ENCODE measurements at places on chromosomes 2 and 18.

DNA sequence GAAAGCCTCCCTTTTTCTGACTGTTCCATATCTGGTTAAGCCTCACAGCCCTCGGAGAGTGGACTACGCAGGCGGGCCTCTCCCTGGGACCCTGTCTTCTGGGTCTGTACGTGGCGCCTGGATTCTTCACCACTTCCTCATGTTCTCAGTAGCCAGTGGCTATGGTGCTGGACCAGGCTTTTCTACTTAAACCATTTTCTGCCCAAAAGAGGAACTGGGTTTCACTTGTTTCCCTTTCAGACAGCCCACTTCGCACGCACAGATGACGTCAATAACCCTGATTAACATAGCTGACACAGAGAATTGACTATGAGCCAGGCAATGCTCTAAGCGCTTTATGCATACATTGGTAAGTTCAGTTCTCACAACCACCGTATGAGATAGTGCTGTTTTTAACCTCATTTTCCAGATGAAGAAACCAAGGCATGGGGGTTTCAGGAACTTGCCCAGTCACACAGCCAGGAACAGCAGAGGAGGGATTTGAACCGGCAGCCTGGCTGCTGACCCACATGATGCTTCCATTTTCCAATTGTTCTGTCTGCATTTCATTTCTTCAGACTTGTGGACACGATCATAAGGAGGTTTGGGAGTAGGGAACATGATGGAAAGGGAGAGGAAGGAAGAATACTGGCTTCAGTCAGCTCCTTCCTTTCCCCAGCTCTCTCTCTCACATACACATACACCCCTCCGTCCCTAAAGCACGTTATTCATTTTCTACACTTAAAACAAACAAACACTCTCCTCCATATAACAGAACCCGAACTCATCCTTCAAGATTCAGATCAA lies 41.7 kb downstream of the MYOM1 start:
- no peaks in the 10 kb centered on the region for H3K27me3 ChIP-seq
- no peak overlapping the region for H3K27ac ChIP-seq
- no peaks in the 10 kb centered on the region for H3K4me1 ChIP-seq

DNA sequence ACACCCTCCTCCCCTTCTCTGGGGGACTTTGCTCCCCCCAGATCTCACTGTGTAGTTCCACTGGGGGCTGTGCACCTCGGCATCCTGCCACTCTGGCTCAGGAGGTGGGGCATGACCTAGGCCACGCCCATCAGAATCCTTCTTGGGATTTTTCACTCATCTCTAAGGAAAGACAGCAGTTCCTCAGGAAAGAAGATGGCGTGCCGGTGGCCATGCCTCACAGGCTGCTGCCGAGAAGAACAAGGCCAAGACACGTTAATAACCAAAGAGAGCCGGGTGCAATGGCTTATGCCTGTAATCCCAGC lies 3.2 kb downstream of the NMUR1 start:
- H3K27me3 ChIP-seq = no peaks in the 10 kb centered on the region
- no peak overlapping the region for H3K4me3 ChIP-seq
- H3K27ac ChIP-seq = no peak overlapping the region
- H3K4me1 ChIP-seq = no peaks in the 10 kb centered on the region
- no peaks in the 10 kb centered on the region for H3K36me3 ChIP-seq
- DNase-seq = no peak

- H3K27me3 ChIP-seq = no peaks in the 10 kb centered on the region
- peaks cover 4% of the 10 kb centered on the region for H3K4me1 ChIP-seq
- peak overlapping the region; percentile 37 for H3K27ac ChIP-seq
Observed at GRCh38 chr2:47221946-47222345, 66.8 kb upstream of the STPG4 start.

- no peaks in the 10 kb centered on the region for H3K27me3 ChIP-seq
- no peak overlapping the region for H3K4me3 ChIP-seq
- H3K27ac ChIP-seq = no peak overlapping the region
- no peaks in the 10 kb centered on the region for H3K4me1 ChIP-seq
Observed at GRCh38 chr2:217614096-217614495, 388.7 kb downstream of the TNS1 start.

DNA sequence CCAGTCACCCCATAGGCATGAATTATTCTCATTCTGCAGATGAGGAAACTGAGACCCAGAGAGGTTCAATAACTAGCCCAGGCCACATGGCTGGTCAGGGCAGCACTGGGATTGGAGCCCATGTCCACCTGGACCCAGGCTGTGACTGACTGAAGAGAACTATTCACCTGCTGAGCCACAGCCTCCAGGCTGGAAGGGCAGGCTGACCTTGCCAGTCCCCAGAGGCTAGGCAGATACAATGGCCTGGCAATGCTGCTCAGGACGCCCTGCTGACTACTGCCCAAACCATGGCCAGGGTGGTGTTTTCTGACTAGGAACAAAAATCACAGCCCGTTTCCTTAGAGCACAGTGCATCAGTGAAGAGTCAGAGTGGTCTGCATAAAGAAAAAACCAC lies 36.8 kb downstream of the HS6ST1 start:
- no peaks in the 10 kb centered on the region for H3K36me3 ChIP-seq
- H3K4me1 ChIP-seq = no peaks in the 10 kb centered on the region
- no peaks in the 10 kb centered on the region for H3K27me3 ChIP-seq
- no peak overlapping the region for H3K4me3 ChIP-seq
- H3K27ac ChIP-seq = peak overlapping the region; percentile 46
- no peak for DNase-seq

GRCh38 chr2:218327451-218328210 lies 29.0 kb upstream of the CATIP start:
- H3K4me1 ChIP-seq = no peaks in the 10 kb centered on the region
- H3K27me3 ChIP-seq = no peaks in the 10 kb centered on the region
- H3K27ac ChIP-seq = no peak overlapping the region
- H3K4me3 ChIP-seq = no peak overlapping the region

- no peak for DNase-seq
- no peak overlapping the region for H3K27ac ChIP-seq
- H3K27me3 ChIP-seq = no peaks in the 10 kb centered on the region
- H3K36me3 ChIP-seq = no peaks in the 10 kb centered on the region
- H3K4me3 ChIP-seq = no peak overlapping the region
- H3K4me1 ChIP-seq = no peaks in the 10 kb centered on the region
Observed at GRCh38 chr2:160680974-160681373, 187.4 kb upstream of the RBMS1 start.

DNA sequence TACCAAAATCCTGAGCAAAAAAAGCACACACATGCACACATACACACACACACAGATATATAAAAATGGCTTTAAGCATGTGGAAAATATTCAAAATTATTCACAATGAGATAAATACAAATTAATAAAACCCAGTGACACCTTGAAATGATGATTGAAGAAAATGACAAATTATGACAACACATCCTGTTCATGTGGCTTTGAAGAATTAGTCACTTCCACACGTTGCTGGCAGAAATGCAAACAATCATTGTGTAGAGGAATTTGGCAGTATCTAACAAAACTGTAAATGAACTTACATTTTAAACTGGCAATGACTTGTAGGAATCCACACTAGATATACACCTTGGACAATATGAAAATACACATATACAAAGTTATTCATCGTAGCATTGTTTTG lies 95.8 kb upstream of the RGPD4 start:
- H3K4me3 ChIP-seq = no peak overlapping the region
- H3K27ac ChIP-seq = no peak overlapping the region
- H3K27me3 ChIP-seq = no peaks in the 10 kb centered on the region
- DNase-seq = no peak
- H3K4me1 ChIP-seq = no peaks in the 10 kb centered on the region

GRCh38 chr2:167136879-167137596 lies 248.8 kb downstream of the XIRP2 start:
- H3K27me3 ChIP-seq = no peaks in the 10 kb centered on the region
- DNase-seq = no peak
- H3K4me1 ChIP-seq = no peaks in the 10 kb centered on the region
- no peak overlapping the region for H3K27ac ChIP-seq

- no peaks in the 10 kb centered on the region for H3K27me3 ChIP-seq
- no peak for DNase-seq
- H3K4me3 ChIP-seq = no peak overlapping the region
- H3K36me3 ChIP-seq = no peaks in the 10 kb centered on the region
- H3K27ac ChIP-seq = no peak overlapping the region
- H3K4me1 ChIP-seq = no peaks in the 10 kb centered on the region
Observed at GRCh38 chr2:64223055-64223454, 78.8 kb upstream of the PELI1 start.

DNA sequence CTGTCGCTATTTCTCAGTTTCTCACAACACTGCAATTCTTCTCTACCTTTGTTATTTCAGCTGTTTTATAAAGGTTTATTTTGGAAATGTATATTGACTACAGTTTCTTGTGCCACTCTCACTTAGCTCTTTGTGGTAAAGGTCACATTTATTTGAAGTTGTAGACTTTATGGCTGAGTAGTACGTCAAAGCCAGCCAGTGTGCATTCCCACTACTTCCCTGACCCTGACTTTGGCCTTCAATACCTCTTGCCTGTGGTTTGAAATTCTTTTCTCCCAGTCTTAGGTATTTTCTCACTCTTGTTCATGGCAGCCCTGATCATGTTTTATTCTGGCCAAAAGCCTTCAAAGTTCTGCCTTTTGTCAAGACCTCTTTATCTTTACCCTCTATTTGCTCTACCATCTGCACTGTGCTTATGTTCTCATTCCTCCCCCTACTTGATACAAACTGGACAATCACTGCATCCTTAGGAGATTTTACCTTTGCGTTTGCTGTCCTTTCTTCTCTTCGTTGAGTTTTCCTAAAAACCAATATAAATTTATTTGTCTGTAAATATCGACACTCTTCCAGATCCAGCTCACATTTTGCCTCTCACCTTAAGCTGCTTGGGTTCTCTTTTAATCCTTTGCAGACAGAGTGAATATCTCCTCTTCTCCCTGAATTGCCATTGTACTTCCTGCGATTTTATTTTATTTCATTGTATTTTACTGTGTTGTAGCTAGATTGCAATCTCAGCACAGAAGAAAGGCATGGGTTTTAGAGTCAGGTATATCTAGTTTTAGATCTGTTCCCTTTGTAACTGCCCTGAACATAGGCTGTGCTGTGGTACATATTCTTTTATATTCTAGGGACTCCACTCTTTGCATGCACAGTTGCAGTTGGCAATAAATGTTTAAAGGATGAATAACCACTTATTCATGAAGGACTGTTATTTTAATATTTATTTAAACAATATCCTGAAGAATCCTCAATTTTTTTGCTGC lies 31.2 kb downstream of the GULP1 start:
- H3K36me3 ChIP-seq = no peaks in the 10 kb centered on the region
- H3K4me3 ChIP-seq = no peak overlapping the region
- no peaks in the 10 kb centered on the region for H3K27me3 ChIP-seq
- no peaks in the 10 kb centered on the region for H3K4me1 ChIP-seq
- no peak overlapping the region for H3K27ac ChIP-seq

DNA sequence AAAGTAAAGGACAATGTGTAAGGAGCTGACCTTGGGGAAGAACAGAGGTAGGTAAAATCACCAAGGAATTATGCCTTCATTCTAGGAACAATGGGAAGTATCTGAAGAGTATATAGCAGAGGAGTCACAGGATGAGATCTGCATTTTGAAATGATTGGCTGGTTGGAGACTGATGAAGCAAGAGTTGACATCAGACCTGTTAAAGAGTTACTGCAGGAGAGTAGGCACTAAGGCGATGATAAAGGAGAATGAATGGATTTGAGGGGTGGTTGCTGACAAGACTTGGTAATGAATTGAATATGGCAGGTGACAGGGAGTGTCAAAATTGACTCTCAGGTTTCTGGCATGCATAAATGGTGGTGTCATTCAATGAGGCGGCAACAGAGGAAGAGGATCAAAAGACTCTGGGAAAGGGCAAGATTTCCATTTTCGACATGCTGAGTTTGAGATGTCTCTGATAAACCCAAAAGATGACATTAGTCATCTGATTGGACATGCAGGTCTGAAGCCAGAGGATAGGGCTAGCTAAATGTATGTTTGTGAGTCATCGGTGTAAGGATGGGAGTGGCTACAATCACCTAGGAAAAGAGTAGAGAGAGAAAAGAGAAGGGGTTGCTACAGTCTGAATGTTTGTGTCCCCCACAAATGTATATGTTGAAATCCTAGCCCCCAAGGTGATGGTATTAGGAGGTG lies 236.5 kb downstream of the DYM start:
- H3K4me3 ChIP-seq = no peak overlapping the region
- H3K27me3 ChIP-seq = no peaks in the 10 kb centered on the region

DNA sequence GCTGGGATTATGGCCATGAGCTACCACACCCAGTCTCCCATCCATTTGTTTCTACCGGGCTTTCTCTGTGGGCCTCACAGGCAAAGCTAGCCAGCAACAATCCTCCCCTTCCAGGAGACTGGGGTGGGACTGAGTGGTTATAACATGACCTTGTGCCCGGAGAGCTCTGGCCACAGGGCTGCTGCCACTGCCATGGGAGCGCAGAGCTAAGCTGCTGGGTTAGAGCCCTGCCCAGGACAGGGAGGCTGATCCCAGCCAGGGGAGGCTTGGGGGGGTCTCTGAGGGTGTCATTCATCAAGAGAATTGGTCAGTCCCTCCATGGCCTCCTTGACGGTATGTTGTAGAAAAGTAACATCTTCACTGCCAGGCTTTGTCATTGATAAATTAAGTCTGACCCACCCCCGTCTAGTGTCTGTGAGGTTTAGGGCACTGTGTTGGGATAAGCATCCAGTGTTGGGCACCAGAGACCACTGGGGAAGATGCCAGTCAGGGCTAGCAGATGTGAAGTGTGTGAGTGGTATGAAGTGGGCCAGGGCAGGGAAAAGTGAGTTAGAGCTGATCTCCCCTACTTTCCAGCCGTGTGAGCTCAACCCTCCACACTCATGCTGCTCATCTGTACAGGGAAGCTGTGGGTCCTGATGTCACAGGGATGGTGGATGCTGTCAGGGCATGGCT lies 368.4 kb upstream of the HS6ST1 start:
- H3K27ac ChIP-seq = no peak overlapping the region
- H3K4me3 ChIP-seq = no peak overlapping the region
- H3K36me3 ChIP-seq = no peaks in the 10 kb centered on the region
- no peaks in the 10 kb centered on the region for H3K4me1 ChIP-seq
- no peak for DNase-seq
- H3K27me3 ChIP-seq = no peaks in the 10 kb centered on the region

GRCh38 chr2:169525434-169525833 lies 15.9 kb downstream of the KLHL41 start:
- no peak overlapping the region for H3K4me3 ChIP-seq
- no peaks in the 10 kb centered on the region for H3K27me3 ChIP-seq
- H3K27ac ChIP-seq = no peak overlapping the region
- H3K36me3 ChIP-seq = no peaks in the 10 kb centered on the region
